ENCODE measurements at places on chromosomes 7 and 10.
A peak's percentile ranks its signal among the peaks of the same experiment; 100 is the strongest.

DNA sequence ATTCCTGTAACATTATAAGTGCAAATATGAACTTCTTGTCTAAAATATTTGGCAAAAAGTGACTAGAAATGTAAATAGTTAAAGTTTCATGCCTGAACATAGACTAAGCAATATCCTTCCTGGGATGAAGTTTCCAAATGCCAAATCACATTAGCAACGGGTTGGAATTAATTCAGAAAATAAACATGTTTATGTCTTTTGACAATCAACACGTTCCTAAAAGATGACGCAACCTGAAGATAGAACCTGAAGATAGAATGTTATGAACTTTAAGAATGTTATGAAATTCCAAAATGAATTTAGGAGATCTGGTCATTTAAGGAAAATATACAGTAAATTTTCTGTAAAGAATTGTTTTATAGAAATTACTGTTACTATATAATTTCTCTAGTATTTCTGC is 9.2 kb downstream of the LAMB4 start:
- no peak for DNase-seq

DNA sequence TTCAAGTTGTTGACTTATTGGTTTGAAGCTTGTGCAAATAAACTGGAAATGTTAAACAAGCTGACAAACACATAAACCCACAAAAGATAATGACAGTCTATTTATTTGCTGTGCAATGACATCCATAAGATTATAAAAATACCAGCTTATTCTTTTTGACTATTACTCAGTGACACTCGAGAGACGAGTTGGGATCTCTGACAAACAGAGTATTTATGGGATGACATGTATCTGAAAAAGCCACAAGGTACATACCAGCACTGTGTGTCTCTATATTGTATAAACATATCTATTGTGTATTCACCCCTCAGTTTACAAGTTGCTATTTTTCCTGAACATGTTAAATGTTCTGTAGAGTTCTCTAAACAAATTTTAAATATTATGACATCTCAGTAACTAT is 88.9 kb downstream of the CHRM2 start:
- peak; percentile 54 for DNase-seq

GRCh38 chr7:144086730-144087129 is 652 bp downstream of the OR2A12 start:
- no peak for DNase-seq

- DNase-seq = peak; percentile 69
Observed at GRCh38 chr10:43214071-43214955, 52.6 kb downstream of the RASGEF1A start.

GRCh38 chr10:99435986-99436638 is 5.7 kb upstream of the GOT1 start:
- peak; percentile 66 for DNase-seq

GRCh38 chr7:151631570-151631952 is 111.9 kb upstream of the RHEB start:
- DNase-seq = peak; percentile 68

DNA sequence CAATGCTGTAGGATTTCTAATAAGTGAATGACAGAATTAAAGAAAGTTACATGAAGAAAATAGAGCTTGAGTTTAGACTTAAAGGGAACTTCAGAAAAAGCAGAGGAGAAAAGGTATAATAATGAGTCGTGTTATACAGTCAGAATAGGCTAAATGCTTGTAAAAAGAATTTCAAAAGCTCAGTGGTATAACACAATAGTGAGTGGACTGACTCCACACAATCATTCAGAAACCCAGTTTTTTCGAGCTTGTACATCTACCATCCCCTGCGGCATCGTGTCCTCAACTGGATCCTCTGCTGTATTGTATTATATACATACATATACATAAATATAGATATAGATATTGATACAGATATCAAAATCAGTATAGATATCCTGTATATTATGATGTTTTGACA is 52.2 kb downstream of the IMMP2L start:
- DNase-seq = no peak

DNA sequence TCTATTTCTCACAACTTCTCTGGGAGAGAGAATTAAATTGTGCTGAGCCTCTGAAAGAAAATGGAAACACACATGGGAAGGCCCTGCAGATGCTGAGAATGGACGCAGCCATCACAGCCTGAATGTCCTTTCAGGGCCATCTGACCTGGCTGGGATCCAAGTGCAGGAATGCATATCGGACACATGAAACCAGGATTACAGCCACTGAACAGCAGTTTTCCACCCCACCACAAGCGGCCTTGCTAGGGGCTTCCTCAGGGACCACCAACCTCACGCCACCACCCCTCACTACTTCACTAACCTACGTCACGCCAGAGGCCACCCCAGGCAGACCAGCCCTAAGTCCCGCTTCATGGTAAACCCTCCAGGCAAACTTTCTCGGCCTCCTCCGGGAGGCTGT is 103.3 kb downstream of the DIP2C start:
- DNase-seq = no peak

DNA sequence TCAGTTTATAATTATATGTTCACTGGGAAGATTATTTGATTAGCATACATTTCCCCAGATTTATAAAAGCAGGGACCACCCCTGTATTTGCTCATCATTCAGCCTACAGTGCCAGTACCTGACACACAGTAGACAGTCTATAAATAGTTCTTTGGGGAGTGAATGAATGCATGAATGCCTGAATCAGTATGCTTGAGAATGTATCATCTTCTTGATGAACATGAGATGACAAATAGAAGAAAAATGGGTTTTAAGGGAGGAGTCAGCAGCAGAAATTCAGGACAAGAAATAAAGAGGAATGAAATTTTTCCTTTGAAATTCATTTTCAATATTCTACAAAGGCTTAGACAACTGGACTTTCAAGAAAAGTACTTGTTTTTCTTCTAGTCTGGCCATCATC is 295.8 kb upstream of the LRRTM3 start:
- DNase-seq = no peak

DNA sequence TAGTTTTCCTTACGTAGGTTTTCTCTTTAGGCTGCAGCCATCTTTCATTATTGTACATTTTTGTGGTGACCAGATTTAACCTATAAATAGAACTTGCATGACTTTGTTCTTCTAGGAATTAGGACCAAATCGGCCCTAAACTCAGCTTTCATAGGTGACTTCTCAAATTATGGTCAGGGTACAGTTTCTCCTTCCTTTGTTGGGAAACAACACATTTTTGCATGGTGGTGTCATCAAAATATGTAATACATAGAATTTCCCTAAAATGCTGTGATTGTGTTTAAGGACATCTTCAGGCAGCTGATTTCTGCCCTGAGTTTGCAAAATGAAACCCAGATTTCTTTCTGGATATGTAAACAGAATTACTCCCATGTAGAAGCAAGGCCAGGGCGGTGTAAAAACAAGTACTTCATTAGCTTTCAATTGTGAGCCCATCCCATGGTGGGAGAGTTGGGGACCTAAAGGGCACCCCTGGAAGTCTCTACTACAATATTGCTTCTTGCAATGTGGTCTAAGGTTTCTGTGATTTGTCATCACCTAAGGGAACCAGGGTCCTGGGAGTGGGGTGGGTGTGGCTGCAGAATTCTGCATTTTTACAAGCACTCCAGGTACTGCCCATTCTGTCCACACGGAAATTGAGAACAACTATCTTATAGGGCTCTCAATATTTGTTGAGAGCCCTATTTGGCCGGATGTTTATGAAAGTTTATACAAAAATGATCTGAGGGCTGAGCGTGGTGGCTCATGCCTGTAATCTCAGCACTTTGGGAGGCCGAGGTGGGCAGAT is 121.0 kb upstream of the FAM171A1 start:
- no peak for DNase-seq

DNA sequence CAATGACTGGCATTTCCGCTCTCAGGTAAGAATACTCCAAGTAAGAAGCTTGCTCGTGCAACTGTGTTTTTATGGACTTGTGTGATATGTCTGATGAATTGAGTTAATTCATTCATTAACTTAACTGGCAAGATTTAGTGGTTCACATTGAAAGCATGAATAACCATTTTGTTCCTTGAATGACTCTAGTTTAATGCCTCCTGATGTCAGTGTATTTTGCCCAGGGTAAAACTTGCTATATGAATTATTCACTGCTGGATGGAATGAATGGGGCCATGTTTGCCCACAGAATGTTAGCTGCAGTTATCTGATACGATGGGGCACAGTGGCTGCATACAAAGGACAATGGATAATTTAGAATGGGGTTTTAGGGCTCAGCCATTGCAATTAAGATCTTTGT is 124.1 kb downstream of the ZNF365 start:
- DNase-seq = no peak

DNA sequence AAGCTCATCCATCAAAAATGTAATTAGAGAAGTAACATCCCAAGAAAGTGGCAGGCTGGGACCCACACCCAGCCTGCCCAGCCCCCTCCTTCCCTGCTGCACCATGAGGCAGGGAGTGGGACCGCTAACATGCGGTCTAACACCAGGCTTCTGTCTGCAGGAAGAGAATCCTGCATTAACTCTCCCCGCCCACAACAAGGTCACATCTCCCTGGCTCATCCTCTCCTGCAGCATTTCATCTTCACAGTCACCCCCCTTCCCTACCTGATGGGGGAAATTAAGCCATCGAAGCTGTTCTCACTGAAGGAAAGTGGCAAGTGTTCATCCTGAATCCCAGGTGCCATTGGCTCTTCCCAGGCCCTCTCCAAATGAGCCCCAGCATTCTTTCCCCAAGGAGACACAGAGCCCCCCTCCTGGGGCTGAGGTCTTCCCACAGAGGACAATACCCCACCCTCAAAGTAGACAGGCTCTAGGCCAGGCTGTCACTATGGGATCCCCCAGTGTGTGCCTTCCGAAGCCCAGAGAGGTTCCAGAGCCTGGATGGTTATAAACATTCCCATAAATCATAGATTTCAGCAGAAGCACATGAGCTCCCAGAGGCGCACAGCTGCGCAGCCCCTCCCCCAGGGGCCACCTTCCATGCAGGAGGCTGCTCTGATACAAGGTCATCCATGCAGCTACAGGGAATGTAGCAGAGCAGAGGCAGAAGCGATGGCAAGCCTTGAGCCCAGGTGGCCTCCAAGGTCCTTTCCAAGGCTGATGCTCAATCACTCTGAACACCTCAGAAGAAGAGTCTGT is 148.0 kb downstream of the OAT start:
- no peak for DNase-seq

- DNase-seq = no peak
Observed at GRCh38 chr7:24356718-24357386, 72.9 kb downstream of the NPY start.
